ENCODE measurements at places on chromosomes 7 and 10.

DNA sequence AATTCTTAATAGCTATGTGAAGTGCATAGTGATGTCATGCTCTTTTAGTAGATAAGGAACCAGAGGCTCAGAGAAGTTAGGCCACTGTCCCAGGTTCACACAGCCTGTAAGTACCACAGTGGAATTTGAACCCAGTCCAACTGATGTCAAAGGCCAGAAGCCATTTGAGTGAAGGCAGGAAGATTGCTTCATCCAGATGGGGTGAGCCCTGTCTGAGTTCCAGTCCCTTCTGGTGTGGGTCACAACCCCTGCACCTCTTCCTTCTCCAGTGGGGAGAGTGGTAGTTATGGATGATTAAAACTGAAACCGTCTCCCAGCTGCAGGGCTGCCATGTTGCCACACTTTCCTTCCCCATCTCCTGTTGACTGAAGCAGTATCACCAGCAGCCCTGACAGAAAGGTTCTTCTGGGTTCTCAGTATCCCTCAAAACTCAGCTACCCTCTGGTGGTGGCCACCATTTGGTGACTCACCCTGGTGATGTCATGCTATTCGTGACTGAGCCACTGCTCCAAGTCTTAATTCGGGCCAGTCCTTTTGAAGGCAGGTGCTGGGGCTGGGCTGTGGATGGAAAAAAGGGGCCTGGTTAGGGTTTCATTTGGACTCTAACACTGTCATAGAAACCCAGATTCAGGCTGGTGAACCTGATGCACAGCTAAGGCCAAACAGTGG, 1.5 kb upstream of the C10orf95 start:
- peak; percentile 90 for DNase-seq

GRCh38 chr10:58220769-58221451, 46.8 kb downstream of the IPMK start:
- no peak for DNase-seq

DNA sequence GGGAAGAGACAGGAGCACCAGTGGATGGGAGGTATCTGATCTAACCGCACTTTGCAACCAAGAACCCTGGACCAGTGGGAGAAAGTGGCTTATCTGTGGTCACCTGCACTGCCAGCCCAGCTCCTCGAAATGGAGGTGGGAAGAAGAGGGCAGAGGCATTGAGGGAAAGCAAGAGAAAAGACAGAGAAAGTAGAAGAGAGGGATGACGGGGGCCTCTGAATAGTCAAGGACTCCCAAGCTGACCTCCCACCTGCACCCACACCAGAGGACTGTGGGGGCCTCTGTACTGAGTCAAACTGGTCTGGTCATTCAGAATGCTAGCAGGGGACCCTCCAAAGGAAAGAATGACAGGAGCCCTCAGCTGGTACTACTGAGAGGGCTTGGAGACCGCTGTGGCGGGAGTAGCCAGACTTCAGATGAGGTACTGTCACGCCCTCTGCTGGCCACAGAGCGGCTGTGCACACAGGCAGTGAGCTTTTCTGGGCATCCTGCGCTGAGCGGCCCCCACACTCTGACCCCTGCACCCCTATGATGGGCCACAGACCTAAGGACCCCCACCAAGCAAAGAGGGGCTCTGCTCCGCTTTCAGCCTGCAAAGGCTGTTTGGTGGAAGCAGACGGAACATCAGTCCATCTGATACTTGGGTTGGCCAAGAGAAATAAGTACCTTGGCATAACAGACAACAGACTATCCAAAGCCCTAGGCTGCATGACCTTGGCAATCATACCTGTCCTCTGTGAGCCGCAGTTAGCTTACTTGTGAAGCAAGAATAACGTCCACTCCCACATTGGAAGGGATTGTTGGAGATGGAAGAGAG, 112.9 kb downstream of the COL13A1 start:
- peak; percentile 72 for DNase-seq

GRCh38 chr10:74213571-74214162, 62.6 kb downstream of the ADK start:
- no peak for DNase-seq

GRCh38 chr7:158650821-158651225, 53.8 kb downstream of the NCAPG2 start:
- no peak for DNase-seq

GRCh38 chr7:139813151-139813550, 15.9 kb upstream of the TBXAS1 start:
- DNase-seq: no peak

- peak; percentile 40 for DNase-seq
Measured at GRCh38 chr7:140375892-140376730, 22.2 kb downstream of the SLC37A3 start.

- DNase-seq: no peak
Measured at GRCh38 chr7:94307399-94308048, 87.2 kb upstream of the COL1A2 start.

DNA sequence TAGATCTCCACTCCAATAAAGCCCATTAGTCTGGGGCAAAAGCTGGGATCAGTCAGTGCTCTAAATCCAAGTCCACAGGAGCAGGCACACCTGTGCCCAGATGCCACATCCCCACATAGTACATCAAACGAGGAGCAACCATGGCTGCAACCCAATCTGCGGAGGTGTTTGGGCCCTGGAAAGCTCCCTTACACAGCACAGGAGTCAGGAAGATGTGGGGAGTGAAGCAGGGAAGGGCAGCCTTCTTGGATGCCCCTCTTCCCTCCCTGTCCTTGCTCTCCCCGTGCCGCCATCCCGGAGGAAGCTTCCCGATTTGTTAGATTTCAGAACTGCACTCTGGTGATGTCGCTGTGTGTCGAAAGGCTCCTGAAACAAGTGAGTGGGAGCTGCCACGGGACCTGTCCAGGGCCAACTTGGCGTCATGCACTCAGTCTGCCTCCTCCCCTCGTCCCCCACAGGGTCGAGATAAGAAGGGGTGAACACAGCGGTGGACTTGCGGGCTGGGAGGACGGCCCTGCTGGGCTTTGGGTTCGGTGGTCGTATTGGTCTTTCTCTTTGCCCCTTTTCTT, 230.6 kb upstream of the GRB10 start:
- DNase-seq: no peak

DNA sequence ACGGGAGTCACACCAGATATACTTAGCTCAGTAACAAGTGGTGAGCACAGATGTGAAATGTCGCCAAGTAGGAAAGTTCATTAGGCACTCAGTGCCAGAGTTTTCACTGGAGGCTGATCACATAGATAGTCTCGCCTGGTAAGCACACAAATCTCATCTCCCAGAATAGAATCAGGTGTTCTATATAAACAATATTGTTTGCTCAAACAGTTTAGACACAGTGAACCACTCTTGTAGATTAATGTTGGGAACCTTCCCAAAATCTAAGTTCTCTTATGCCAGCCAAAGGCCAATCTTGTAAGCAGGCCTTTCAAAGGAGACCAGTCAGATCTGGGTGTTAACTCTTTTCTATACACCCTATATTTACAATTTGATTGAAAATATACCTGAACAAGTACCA, 716.5 kb upstream of the GRM3 start:
- no peak for DNase-seq

GRCh38 chr7:7769710-7770627, 51.6 kb upstream of the RPA3 start:
- no peak for DNase-seq

DNA sequence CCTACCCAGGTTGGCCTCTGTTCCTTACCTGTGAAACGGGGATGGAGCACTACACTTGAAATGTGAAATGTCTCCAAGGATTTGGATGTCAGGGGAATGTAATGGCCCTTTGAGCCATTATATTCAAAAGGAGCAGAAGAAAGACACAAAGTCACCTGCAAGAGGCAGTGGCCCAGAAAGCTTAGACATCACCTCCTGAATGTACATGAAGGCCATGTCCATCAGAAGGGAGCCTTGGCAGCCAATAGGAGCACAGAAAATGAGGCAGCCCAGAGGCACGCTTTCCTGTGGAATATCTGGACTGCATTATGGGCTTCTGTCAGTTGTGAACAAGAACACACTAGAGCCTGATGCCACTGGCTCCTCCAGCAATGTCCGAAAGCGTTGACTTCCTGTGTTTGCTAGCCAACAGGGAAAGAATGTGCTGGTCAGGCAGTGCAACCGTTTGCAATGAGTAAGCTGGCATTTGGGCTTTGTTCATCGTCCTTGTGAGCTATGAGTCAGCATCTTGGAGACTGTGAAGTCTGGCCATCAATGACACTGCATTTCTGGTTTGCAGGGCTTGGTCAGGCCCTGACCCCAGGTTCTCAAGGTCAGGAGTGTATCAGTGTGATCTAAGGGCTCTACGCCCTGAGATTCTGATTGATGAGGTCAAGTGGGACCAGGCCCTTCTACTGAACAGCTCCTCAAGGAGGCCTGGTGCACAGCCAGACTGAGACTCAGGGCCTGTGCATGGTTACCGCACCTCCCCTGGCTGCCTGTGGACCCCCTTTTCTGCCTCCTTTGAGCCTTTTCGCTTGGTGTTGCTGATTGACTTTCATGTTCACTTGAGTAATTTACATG, 222.4 kb downstream of the RPS24 start:
- DNase-seq: no peak

Data from activated naive CD4-positive, alpha-beta T cell treated with anti-CD3 and anti-CD28 coated beads, Interleukin-2, amount 50 U/mL, for 72 hours (primary cell).